ENCODE measurements at places on chromosomes 13 and 19.

DNA sequence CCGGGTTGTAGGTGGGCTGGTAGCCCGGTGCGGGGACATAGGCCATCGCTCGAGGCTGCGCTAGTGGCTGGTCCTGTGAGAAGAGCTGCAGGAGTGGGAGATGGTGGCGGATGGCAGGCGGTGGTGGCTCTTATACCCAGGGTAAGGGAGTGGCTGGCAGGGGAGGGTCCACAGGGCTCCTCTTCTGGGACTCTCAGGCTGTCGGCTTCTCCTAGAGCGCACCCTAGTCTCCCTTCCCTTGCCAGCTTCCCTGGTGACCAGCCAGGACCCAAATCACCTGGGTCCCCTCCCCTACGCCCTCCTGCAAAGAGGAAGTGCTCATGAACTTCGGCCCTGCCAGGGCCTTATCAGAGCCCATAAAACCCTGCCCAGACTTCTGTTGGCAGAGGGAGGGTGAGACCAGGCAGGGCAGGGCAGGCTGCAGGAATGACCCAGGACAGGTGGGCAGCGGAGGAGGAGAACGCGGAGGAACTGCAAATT, at the start of gene LGALS4:
TSS of gene LGALS4 (minus strand) at position 105 of the 480 bp plus-strand sequence. CDS start at position 46, 59 bp downstream.
- DNase-seq: no peak

DNA sequence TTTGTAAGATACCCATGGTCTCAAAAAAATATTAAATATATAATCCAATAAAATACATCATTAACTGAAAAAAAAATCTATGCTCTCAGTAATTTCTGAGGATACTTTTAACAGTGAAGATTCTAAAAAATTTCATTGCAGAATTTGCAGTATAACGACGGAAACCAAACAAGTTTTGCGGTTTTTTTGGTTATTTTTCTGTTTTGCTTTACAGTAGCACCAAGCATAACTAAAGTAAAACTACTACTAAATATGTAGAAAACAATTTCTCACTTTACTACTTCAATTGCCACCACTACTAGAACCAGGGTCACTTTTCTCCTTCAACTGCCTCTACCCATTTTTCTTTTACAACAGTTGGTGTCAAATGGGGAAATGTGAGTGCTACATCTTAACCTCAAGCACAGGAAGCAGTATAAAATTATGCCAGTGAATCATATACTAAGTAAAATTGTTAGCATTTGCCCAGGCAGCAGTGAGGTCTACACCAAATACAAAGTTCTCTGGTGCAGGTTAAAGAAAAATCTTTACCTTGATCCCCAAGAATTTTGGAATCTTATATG, 24.1 kb downstream of the MICU2 start:
- DNase-seq: no peak

- DNase-seq: no peak
Measured at GRCh38 chr13:102584434-102584833, 12.4 kb upstream of the TPP2 start.

DNA sequence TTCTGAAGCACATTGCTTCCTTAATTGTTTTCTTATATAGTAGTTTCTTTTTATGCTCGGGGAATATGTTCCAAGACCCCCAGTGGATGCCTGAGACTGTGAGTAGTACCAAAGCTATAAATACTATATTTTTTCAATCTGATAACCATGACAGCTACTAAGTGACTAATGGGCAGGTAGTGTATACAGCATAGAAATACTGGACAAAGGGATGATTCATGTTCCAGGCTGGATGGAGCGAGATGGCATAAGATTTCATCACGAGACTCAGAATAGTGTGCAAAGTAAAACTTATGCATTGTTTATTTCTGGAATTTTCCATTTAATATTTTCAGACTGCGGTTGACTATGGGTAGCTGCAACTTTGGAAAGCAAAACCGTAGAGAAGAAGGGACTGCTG, 47.9 kb upstream of the OLFM4 start:
- DNase-seq: no peak

GRCh38 chr13:37546087-37546486, 52.5 kb downstream of the POSTN start:
- no peak for DNase-seq

DNA sequence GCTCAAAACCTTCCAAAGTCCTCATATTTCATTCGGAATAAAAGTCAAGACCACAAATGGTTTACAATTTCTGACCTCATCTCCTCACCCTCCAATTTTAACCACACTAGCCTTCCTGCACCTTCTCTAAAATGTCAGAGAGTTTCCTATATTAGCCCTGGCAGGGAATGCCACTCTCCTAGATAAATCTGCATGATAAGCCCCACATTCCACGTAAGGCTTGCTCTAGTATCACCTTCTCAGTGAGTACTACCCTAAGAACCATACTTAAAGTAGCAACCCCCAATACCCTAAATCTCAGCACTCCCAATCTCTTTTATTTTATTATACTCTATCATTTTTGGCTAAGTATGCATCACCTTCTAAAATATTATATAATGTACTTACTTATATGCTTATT, 100.5 kb upstream of the SLITRK5 start:
- DNase-seq: no peak

DNA sequence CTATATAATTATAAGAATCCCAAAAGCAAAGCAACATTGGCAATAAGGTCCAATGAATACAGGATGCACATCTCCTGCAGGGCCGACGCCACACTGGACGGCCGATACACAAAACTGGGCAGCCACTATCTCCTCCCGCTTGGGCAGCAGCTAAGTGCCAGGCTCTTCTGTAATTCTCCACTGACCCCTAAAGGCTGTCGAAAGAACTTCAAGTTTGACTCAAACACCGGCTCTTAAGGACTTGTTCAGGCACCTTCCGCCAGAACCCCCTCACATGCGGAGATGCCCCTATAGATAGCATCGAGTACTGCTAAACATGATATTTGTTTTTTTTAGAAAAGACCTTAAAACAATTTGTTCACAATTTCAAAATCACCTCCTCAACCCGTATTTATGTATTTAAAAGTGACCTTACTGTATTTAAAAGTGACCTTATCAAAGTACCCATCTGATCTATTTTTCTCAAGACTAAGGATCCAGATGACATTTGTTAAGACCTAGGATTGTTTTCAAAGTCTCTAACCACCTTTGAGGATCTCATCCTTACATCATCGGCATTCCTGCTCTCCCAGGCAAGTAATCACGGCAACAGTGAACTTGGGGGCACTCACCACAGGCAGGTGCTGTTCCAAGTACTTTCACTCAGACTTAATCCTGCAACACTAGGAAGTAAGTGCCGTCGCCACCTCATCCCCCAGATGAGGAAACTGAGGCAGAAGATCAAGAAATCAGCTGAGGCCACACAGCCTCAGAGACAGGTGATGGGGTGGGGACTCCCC, 77.8 kb downstream of the TUBGCP3 start:
- no peak for DNase-seq

DNA sequence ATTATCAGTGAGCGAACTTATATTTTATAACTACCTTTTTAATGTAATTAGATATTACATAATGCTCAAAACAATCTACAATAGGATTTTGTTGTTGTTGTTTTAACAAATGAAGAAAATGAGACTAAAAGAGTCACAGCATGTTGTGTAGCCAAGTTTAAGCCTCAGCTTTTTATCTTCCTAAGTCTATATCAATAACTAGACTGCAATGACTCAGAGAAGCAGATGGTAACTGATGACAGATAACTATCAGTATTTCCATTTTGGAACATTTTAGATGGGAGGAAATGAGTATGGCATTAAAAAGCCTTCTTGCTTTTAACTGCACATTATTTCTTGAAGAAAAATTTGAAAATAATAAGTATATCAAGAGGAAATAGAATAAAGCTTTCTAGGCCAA, 825.2 kb downstream of the SLITRK1 start:
- DNase-seq: no peak

DNA sequence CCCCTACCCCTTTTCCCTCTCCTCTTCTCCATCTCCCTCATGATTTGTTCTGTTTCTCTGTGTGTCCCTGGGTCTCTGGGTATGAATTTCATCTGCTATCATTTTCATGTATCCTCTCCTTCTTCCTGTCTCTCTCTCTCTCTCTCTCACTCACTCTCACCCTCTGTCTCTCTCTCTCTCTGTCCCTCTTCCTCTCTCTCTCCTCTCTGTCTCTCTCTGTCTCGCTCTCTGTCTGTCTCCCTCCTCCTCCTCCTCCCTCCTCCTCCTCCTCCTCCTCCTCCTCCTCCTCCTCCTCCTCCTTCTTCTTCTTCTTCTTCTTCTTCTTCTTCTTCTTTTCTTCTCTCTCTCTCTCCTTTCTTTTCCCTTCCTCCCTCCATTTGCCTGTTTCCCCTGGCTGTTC, 3.3 kb upstream of the CACNG7 start:
- DNase-seq: no peak

- no peak for DNase-seq
Measured at GRCh38 chr19:34313188-34313587, 51.8 kb upstream of the GPI start.

DNA sequence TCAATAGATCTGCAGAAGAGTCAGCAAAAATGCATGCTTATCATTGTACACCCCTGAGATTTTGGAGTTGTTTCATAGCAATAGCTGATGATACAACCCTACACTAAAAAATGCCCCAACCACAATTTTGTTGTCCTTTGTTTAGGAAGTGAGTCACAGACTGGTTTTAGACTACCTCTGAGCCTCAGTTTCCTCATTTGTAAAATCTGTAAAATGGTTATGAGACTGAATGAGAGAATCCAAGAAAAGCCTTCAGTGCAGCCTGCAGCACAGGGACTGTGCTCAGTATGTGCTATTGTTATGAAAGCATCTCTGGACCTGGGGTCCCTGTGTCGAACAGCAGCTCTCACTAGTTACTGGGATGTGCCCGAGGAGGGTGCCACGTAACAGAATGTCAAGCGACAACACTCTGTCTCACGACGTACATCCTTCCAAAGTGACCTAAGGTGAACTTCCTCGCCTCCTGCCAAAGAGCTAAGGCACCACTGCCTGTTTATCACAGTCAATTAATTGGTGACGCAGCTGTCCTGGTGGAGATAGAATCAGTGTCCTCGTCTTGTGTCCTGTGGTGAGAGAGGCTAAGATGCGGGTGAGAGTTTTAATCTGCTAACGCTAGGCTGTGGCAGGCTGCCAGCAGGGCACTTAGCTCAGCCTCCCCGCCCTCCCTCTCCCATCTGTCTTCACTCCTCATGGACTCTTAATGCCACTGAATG, 18.1 kb downstream of the DHRS12 start:
- DNase-seq: no peak

DNA sequence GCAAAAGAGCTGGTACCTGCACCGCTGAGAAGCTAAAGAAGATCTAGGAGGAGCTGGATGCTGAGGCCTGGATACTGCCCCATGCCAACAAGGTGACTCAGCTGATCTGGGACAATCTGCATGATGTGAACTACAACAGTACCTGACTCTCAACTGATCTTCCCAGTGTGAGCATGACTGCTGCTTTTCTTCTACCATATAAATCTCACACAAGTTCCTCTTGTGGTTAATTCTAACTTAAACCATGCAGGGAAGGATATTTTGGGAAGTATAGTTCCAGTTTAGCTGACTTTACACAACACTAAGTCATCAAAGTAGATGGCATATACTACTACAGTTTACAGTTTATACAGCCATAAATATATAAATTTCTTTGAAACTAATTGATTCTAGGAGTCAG, 91.9 kb downstream of the SLAIN1 start:
- no peak for DNase-seq

GRCh38 chr19:6551607-6552450, 21.0 kb downstream of the TNFSF9 start:
- DNase-seq: peak; percentile 57

- DNase-seq: no peak
Measured at GRCh38 chr19:13039211-13039789, 44.0 kb downstream of the NFIX start.

- no peak for DNase-seq
Measured at GRCh38 chr13:97226788-97227627, 4.9 kb downstream of the MBNL2 start.

- no peak for DNase-seq
Measured at GRCh38 chr19:7597689-7598088, 2.0 kb downstream of the CAMSAP3 start.

Measured in stimulated activated CD8-positive, alpha-beta memory T cell treated with anti-CD3 and anti-CD28 coated beads, Interleukin-2, amount 100 ng/mL, for 48 hours (primary cell).